ENCODE measurements at places on chromosomes 12 and 14.

DNA sequence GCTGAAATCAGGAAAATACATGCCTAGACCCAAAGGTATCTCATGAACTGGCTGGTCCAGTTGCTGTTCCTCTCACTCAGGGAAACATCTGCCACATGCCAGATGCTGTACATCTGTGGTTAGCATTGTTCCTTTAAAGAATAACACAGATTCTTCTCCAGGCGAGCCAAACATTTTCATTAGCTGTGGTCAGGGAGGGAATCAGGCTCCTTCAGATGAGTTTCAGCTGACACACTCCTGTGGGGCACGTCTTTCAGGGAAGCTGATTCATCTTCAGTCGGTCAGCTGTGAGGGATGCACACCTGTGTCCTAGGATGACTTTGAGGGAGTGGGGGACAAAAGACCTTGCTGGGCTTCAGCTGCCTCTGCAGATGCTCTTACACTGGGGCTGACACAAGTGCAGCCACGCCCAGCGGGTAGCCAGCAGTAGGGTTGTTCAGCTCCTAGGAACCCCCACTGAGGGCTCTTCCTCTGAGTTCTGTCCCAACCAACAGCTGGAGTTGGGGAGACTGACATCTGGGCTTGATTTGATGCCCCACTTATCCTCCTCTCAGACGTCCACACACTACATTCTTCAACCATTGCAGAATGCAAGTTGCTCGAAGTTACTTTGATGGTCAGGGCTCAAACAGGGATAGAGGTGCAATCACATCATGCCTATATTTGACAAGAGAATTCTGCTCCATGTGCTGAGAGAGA is 155.0 kb downstream of the NUAK1 start:
- no peak for DNase-seq

DNA sequence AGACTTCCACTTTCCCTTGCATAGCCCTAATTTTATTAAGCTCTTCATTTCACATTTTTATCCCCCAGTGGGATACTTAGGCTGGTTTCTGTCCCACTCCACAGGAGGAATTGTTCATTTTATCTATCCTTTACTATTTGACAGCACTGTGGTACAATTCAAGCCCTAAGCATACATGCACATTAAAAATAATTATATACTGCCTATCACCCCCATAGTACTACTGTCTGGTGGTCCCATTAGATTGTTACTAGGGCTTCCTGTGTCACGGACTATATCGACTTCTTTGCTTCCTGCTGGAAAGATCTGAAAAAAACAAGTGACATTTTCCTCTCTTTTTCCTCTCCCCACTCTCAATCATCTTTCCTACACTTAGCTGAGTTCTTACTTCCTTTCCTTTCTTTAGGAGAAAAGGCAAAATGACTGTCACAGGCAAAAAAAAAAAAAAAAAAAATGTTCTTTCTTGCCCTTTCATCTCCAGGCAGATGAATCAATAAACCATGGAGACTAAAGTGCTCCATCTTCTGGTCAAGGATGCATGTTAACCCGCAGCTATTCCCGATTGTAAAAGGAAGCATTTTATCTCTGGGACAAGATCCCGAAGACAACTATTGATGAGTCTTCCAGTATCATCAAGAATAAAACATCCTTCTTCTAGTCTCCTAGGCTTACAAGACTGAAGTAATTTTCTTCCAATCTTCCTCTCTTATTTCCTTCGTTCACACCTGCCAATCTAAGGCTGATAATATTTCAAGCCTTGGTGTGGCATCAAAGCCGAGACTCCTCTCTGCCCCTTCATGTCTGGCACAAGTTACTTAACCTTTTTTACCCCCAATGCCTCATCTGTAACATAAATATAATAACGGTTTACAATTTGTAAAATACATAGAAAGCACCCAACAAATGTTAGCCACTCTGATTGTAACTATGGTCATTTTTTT is 94.4 kb upstream of the PLEKHG7 start:
- DNase-seq, result no peak

DNA sequence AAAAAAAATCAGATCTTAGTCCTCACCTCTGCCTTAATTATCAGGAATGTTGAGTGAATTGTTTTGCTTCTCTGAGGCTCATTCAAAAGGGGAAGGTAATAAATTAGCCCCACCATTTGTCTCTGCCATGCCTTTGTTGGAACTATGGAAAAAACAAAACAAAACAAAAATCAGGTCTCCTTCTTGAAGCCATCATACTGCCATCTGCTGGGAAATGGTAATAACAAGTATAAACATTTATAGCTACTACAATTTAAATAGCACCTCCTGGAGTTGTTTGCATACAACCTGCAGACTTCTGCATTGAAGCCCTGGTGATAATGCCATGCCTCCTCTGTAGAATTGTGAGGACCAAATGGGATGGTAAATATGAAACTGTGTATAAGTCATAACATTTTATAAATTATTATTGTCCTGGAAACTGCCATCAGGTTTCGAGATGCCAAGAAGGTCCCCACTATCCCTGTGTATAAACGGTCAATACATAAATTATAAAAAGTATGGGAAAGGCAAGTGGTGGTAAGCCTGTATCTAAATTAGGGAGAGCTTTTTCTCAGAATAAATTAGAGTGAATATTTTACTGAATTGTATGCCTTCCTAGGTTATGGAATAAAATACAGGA is 87.2 kb upstream of the FGD4 start:
- no peak for DNase-seq

DNA sequence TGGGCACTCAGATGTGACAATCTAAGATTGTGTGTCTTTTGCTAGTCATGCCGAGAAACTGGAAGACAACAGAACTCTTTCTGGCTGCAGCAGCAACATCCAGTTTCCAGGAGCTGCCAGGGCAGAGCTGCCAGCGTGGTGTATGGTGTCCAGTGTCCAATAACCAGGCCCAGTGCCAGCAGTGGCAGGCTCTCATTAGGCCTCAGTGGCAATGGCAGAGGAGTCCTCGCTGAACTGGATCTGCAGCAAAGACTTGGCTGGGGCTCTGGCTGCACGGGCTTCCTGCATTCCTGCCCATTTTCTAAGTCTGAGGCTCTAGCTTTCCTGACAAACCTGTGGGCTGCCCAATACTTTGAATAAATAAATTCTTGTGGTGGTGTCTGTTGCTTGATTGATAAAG is 26.2 kb upstream of the PPM1A start:
- DNase-seq, result no peak

Data from stimulated activated CD4-positive, alpha-beta T cell treated with anti-CD3 and anti-CD28 coated beads, TNF-alpha, amount 100 ng/mL, for 48 hours (primary cell).